OCI-LY7 (cell line): ENCODE measurements at places on chromosomes 6 and 20. TPM values are rescaled to one million over a fixed set of nuclear protein-coding genes. Genes with fewer than 3 reads are reported as not detected.

GRCh38 chr20:23568320-23568970, at the start of gene CST9L:
Gene CST9L (minus strand): TSS chr20:23568484. CDS start chr20:23568450, 34 bp downstream.
- DNase-seq, result no peak

GRCh38 chr6:156645097-156645496, 132.1 kb upstream of the ARID1B start:
- DNase-seq, result no peak

DNA sequence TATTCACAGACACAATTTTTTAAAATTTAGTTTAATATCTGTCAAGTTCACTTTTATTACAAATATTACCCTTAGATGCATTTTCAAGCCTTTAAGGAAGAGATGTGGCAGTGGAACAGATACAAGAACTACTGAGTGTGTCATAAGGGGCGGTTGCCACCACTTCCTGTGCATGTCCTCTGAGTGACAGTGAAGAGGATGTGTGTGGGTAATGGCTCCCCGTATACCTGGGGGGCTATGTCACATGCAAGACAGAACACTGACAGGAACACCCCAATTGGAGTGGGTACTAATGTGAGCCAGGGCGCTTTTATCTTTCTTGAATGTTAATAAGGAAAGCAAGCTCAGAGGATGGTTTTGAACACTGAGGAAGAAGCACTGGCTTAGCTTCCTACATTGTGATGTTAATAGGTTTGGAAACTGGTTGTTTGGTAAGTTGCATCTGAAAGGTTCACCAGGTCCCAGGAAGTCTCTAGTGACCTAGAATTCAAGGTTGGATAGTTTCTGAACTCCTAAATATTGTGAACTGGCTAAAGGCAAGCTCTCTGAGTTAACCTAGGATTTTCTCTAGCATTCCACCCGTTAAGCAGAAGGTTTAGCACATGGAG, 83.4 kb upstream of the ASF1A start:
- DNase-seq, result peak; percentile 50

DNA sequence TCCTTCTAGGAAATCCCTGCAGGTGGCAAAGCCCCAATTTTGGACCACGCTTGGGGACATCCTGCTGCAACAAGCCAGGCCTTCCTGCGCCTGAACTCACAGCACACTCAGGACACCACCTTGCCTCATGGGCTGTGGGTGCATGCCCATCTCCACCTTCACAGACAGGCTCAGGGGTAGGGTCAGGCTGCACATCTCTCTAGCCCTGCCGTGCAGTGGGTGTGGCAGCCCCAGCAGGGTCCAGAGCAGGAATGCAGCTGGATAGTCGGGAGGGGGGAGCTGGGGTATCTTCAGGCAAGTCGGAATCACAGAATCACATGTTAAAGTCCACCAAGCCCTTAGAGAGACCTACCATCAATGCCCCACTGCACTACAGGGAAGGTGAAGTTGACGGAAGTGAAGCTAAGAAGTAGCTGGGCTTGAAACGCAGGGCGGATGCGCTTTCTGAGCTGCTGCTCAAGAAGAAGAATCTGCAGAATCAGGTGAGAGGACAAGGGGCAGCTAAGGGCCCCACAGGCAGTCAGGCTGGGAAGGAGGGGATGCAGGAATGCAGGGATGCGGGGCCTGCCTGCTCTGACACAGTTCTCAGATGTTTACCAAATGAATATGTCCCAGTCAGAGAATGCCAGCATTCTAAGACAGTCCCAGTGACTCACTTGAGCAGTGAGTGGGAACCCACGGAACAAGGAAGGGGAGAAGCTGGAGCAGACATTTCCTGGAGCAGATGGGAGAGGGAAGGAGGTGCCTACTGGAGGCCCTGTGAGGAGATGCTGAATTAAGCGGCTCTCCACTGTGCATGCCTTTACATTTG, 11.3 kb downstream of the SERPINB6 start:
- no peak for DNase-seq

GRCh38 chr20:9015984-9016324, 52.9 kb upstream of the PLCB4 start:
- no peak for DNase-seq

- DNase-seq, result peak; percentile 12
These were observed 138.5 kb upstream of the UST start for GRCh38 chr6:148608199-148608951.

DNA sequence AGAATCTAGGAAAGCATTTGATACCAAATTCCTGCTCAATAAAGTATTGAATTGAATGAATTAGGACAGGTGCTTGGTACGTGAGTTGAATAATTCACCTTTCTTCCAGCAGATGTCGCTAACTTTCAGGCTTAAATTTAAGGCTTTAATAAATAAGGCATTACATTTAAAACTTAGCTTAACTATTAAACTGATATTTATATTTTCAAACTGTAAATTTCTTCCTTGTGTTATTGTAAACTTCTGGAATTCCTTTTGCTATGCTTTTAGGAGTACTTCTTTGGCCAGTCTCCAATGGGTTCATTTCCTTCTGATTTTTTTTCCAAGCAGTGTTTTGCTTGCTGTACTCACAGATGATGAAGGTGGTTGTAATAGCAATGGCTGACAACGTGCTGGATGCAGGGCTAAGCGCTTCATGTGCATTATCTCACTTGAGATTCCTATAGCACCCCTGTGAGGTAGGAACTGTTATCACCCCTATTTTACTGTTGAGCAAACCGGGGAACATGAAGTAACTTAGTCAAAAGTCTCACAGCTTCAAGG, 71.3 kb upstream of the SLC2A12 start:
- DNase-seq, result peak; percentile 57

DNA sequence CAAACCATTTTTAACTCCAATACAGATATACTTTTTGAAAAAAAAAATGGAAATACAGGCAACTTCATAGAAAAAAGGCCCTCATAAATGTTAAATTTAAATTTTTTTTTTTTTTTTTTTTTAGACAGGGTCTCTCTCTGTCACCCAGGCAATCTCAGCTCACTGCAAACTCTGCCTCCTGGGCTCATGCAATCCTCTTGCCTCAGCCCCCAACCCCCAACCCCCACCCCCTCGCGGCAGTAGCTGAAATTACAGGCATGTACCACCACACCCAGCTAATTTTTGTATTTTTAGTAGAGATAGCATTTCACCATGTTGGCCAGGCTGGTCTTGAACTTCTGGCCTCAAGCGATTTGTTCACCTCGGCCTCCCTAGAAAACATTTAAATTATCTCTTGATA, 12.8 kb upstream of the ULBP3 start:
- DNase-seq, result no peak

DNA sequence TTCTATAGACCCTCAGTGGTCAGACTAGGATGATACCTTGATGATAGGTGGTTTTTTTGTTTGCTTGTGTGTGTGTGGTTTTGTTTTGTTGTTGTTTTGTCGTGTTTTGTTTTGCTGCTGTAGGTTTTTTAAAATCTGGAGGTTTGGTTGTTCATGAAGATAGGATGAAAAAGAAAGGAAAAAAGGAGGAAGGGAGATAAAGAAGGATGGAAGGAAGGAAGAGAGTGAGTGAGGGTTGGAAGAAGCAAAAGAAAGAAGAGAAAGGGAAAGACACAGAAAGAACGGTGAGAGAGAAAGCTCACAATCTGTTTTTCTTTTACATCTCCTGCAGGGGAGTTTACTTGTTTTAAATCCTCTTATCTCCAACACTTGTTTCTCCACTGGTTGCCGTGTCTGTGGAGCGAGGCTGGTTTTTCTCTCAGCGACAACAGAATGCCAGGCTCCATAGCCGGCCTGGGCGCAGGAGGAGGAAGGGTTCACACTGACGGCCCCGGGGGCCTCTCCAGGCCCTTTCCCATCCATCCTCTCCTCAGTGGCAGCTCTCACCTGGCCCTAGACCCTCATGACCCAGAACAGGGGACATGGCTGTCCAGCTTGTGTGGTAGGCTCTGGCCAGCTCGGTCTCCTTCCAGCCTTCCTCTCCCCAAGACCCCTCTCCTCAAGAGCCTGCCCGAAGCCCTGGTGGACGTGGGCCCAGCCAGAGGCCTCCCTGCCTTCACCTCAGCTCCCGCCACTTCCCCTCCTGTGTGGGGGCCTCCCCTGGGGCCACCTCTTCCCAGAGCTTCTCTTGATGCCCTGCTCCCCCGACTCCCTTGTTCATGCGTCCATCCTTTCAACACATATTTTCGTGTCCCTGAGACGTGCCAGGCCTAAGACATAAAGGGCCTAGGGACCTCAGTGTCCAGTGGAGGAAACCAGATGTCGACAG, 168.4 kb downstream of the VEGFA start:
- no peak for DNase-seq

DNA sequence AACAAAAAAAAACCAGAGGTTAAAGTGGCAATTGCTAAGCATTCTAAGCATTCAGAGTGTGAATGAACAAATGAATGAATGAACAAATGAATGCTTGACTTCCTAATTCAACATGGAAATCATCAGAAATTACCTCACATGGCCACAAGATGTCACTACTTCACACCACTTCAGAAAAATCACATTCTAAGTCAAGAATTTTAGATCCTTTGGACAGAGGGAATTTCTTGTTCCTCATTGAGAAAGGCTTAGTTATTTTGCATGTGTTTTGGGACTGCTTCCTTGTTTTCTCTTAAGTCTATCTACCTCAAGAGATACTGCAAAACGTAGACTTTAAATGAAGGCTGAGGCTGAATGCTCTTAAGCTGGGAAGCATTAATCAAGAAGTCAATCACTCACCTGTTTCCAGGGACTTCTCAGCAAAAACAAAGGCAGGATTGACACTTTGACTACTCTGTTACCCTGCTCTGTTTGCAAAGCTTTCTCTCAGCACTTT, 120.2 kb downstream of the MBOAT1 start:
- DNase-seq, result peak; percentile 27

DNA sequence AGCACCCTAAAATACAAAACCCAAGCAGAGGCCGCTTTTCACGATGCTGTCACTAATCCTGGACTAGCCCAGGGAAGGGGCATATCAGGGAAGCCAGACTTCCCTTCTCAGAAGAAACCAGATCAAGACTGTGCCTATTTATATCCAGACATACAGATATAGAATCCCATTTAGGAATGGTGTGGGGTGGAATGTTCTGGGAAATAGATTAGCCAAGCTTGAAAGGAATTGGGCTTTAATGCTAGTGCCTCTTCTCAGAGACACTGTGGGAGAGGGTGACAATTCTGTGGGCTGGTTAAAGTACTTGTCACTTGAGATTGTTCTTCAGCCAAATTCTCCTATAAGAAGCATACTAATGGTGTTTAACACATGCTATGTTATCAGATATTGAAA, 45.5 kb downstream of the SNAP25 start:
- DNase-seq, result no peak

DNA sequence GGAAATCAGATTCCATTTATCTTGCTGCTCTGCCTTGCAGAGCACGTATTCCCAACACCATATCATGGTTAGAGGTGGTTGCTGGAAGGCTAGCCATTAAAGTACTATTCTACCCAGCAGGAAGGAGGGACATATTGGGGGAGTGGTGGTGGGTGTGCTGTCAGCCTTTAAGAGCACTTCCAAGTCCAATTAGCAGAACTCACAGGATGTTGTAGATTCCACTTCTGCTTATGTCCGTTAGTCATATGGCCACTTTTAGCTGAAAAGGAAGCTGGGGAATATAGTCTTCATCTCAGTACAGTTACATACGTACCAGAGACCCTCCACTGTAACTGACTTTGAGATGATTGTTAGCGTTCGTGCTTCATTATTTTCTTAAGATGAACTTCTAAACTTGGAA, 94.4 kb downstream of the SAMD3 start:
- DNase-seq, result no peak

DNA sequence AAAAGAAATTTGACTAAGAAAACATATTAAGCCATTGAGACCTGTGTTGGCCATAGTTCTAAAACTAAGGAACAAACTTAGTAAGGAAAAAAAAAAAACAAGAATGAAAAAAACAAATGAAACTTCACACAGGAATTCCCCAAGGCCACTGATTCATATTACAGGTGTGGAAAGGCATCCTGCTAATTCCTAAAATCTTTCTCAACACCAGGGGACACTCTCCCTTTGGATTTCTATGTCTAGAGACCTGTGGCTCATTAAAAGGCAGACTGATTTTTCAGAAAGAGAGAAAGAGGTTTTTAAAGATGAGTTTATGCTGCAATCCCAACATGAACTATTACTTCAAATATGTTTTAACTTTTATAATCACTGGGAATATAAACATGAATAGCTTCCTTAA, at the start of gene OR12D1:
Gene OR12D1 (plus strand): TSS at position 341 of the 400 bp plus-strand sequence.
- DNase-seq, result no peak

GRCh38 chr20:64217539-64218221, 37.9 kb upstream of the PCMTD2 start:
- DNase-seq, result no peak

- no peak for DNase-seq
These were observed 52.5 kb downstream of the RPS12 start for GRCh38 chr6:132866762-132867449.

DNA sequence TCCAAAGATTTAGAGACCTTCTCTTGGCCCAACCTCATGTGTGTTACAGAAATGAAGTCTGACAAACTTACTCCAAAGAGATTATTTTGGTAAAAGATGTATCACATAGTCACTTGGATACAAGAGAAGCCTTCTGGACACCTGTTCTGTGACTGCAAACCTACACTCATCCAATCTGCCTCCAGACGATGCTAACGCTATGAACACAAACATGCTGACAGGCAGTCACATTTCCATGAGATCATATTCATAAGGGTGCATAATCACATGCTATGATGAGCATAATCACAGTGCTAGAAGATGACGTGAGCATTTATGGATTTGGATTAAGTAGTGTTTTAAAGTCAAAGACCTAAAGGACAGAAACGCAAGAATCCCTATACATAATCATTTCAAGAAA, 340.2 kb downstream of the HACE1 start:
- DNase-seq, result no peak

- no peak for DNase-seq
These were observed 69.5 kb upstream of the SAMD5 start for GRCh38 chr6:147438758-147439528.

- no peak for DNase-seq
These were observed 12.8 kb upstream of the SNAI1 start for GRCh38 chr20:49969946-49970345.

DNA sequence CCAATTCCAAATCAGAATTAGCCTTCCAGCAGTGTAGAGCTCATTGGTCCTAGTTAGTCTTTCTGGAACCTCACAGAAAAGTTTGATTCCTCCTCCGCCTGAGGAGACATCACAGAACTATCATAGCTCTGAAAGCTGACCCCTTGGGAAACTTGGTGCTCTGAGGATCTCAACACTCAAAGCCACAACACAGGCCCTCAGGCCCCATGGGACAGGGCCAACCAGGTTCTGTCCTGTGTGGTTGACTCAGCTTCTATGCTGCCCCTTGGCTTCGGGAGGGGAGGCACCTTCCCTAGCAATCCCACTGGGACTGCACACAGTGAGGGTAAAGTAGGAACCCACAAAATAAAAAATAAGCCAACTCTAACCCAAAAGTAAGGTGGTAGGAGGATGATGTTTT, 237.5 kb upstream of the ECI2 start:
- DNase-seq, result no peak

Gene SYCP2L
- 1.3 and 2.0 TPM in 2 replicates for total RNA-seq

Gene COL9A1
- total RNA-seq, result not detected in 2 replicates

Gene TBP
- 23.3 and 30.9 TPM in 2 replicates for total RNA-seq

Gene TFEB
- 48.6 and 60.0 TPM in 2 replicates for total RNA-seq

Gene LST1
- total RNA-seq, result 4.2 and 4.9 TPM in 2 replicates

Gene SLC16A10
- total RNA-seq, result not detected in 2 replicates

Gene HLA-DRA
- total RNA-seq, result 552 and 585 TPM in 2 replicates

Gene COL12A1
- not detected in 2 replicates for total RNA-seq

Gene HSPA1L
- 0.15 and 0.49 TPM in 2 replicates for total RNA-seq

Gene DHX16
- total RNA-seq, result 32.1 and 37.5 TPM in 2 replicates

Gene KHDC1L
- total RNA-seq, result not detected in 2 replicates

Gene ENPP3
- total RNA-seq, result 1.3 and 1.8 TPM in 2 replicates
